ENCODE measurements at places on chromosomes 16 and 17.
A peak's percentile ranks its signal among the peaks of the same experiment; 100 is the strongest.

GRCh38 chr17:67548693-67549092, 169.0 kb upstream of the NOL11 start:
- no peak for DNase-seq

- no peak for DNase-seq
Observed at GRCh38 chr16:9152649-9153501, 61.4 kb downstream of the HAPSTR1 start.

- DNase-seq, result no peak
Observed at GRCh38 chr17:76253841-76254240, 11.3 kb upstream of the UBALD2 start.

- no peak for DNase-seq
Observed at GRCh38 chr17:57523926-57524632, 221.0 kb downstream of the CCDC182 start.

DNA sequence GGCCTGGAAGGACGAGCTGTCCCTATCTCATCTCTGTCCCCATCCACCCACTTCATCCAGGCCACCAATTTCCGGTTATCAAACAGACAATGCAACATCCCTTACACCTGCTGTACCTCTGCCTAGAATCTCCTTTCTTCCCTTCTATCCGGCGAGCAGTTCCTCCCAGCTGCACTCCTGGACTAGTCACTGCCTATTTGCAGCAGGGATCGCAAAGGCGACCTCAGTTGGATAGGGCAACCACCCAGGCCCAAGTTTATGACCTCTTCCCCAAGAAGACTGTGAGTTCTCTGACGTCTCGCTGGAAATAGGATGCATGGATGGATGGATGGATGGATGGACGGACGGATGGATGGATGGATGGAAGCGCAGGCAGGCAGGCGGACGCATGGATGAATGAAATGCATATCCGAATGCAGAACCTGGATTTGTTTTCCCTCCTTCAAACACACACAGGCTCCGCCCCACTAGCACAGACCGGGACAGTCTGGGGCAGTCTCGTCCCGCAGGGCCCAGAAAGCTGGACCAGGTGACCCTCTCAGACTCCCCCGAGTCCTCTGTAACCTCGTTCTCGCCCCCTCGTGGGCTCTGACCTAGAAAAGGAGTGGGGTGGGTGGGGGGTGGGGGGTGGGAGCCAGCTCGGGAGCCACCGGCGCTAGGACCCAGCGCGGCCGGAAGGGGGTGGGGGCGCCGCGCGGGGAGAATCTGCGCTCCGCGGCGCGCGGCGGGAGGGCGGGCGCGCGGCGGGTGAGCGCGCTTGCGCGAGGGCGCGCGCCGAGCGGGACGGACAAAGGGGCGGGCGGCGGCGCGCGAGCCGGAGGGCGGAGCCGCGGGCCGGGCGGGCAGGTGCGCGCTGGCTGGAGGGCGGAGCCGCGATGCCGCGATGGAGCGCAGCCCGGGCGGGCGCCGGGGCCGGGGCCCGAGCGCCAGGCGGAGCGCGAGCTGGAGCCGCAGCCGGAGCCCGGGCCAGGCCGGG, at the start of gene SBK1:
SBK1 (plus strand) TSS at position 875 of the 976 bp plus-strand sequence. CDS start 24,867 bp downstream, outside the sequence.
- DNase-seq, result peak; percentile 74

DNA sequence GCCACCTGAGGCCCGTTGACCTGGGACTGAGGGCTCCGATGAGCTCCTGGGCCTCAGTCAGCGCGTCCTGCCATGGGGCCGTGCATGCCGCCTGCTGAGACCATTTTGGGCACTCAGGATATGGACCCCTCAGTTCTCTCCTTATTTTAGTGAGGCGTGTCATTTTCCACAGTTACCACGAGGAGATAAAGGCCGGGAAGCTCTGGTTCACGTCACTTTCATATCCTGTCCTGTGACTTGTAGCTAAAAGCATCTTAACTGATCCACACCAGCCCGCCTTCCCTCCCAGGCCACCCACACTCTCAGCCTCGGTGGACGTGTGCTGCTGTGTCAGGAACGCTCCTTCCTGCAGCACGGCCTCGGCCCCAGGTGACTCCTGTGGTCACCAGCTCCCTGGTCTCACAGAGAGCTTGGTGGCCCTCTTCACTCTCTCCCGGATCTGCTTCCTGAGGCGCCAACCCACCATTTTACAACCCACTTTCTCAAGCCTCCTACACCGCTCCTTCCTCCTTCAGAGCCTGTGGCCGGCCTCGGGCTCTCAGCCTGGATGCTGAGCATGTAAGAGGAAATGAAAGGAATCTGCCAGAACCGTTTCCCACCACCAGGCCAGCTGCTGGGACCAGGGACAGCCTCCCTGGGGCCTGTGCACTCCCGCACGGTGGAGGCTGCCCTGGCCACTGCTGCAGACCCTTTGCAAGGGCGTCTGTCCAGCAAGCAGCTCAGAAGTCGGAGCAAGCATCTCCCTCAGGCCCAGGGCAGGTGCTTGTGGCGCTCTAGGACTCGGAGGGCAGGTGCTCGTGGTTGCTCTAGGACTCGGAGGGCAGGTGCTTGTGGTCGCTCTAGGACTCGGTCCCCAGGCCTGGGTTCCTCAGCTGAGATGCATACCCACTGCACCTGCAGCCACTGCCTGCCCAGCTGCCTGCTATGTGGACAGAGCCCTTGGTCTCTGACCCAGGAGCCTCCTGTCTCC, 23.9 kb upstream of the FASN start:
- DNase-seq, result no peak

GRCh38 chr17:4234401-4234800, 29.4 kb downstream of the ANKFY1 start:
- DNase-seq, result no peak

DNA sequence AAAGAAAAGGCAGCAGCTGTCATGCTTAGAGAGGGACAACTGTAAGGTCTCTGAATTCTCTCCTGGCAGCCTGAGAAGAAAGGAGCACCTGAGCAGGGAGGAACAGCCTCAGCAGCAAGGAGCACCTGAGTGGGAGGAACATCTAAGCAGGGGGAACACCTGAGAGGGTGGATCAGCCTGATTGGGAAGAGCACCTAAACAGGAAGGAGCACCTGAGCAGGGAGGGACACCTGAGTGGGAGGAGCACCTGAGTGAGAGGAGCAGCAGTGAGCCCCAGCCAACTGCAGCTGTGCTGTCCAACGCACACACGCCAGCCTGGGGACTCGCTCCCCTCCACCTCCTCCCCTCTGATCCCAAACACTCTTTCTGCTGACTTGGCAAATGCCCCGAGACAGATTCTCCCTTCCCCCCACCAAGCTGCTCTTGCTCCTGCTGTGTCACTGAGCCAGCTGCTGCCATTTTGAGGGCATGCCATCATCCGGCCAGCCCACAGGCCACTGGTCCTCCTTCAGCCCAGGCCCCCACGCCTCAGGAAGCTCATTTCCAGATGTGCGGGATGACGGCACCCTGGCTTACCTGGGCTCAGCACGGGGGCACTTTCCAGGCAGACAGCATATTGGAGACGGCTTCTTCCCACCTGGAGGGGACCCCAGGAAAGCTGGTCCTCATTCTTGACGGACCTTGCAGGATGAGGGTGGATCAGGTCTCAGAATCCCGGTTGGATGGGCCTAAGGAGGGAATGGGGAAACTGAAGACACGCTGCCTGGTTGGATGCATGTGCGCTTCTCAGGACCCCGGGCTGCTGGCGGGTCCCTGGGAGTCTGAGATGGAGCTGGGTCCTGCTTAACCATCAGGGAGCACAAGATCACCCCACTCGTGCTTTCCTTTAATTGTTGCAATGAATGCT, 57.7 kb upstream of the RBFOX3 start:
- DNase-seq, result no peak

GRCh38 chr17:22435231-22435974, 743.1 kb downstream of the KCNJ18 start:
- no peak for DNase-seq

GRCh38 chr17:1565877-1566276, 3.3 kb upstream of the PITPNA start:
- no peak for DNase-seq

GRCh38 chr17:82836823-82837357, 2.9 kb downstream of the ZNF750 start:
- DNase-seq, result no peak

- DNase-seq, result no peak
Observed at GRCh38 chr16:86353948-86354347, 156.4 kb upstream of the FOXF1 start.

GRCh38 chr16:84278968-84279367, 15.7 kb upstream of the WFDC1 start:
- no peak for DNase-seq

GRCh38 chr16:4616047-4616811, 1.5 kb upstream of the UBALD1 start:
- peak; percentile 97 for DNase-seq

DNA sequence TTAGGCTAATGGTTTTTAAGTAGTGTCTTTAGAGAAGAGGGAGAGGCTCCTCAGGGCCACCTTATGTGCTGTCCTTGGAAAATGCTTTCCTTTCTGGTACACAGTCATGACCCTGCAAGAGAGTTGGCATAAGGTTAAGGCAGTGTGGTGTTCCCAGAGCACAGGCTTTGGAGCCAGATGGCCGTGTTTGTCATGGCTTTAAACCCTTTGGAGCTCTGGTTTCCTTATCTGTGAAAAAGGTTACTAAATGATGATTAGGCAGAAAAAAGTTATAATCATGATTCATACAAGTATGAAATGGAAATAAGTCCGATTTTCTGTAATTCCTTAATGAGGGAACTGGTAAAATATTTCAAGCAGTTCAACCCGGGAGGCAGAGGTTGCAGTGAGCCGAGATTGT, 13.2 kb downstream of the UTP4 start:
- DNase-seq, result no peak

- no peak for DNase-seq
Observed at GRCh38 chr17:46122486-46122871, 70.8 kb downstream of the KANSL1 start.

All from stimulated activated CD4-positive, alpha-beta T cell treated with anti-CD3 and anti-CD28 coated beads, TNF-alpha, amount 100 ng/mL, for 4 hours (primary cell).